PC-3 (cell line): ENCODE measurements at places on chromosomes 13 and 19. TPM values are rescaled to one million over a fixed set of nuclear protein-coding genes. Genes with fewer than 3 reads are reported as not detected.

- peak; percentile 57 for DNase-seq
Measured at GRCh38 chr19:55372316-55373081, 2.2 kb upstream of the IL11 start.

Gene OLFM2
- 1.6 and 1.7 TPM in 2 replicates for total RNA-seq

GRCh38 chr13:50846861-50847475 is 3.5 kb upstream of the DLEU7 start:
- DNase-seq: no peak

DNA sequence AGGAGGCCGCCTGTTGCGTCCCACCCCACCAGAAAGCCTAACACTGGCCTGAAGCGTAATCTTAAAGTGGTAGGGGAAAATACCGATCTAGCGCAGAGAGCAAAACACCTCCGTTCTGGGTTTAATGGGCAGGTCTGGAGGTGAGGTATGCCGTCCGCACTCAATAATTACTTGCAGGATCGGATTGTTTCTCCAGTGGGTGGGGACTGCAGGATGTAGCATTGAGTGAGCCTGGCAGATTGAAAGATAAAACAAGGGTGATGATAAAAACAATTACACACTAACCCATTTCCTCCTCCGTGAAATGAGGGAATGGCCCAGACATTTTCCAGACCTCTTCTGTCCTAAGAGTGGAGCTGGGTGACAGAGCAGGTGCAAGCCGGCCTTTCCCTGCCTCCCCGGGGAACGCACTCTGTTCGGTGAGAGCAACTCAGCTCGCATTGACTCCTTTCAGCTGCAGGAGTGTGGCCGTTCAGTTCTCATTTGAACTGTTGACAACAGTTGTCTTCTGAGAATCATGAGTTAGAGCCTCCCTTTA is 110.2 kb upstream of the DOCK9 start:
- DNase-seq: peak; percentile 28

Gene SHC2
- total RNA-seq: 0.18 TPM in 1 of 2 replicates, not detected in the other

DNA sequence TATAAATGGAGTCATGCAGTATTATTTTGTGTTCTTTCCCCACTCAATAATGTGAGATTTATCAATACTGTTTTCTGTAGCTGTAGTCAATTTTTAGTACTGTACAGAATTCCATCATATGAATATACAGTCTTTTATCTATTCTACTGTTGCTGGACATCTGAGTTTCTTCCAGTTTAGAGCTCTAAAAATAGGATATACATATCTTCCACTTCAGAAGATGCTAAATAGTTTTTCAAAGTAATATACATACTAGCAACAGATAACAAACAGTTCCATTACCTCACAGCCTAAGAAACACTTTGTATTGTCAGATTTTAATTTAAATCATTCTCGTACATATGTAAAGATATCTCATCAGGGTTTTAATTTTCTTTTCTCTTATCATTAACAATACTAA is 149.6 kb downstream of the UGGT2 start:
- DNase-seq: no peak

- no peak for DNase-seq
Measured at GRCh38 chr19:18594824-18595373, 6.3 kb downstream of the REX1BD start.

Gene GFY
- total RNA-seq: not detected in 2 replicates

Gene ZNF610
- 0.23 and 0.29 TPM in 2 replicates for total RNA-seq

Gene SLC25A41
- total RNA-seq: 0.26 TPM in 1 of 2 replicates, not detected in the other

Gene GRK1
- total RNA-seq: not detected in 2 replicates

Gene TJP3
- 11.7 and 14.3 TPM in 2 replicates for total RNA-seq

Gene ADGRE1
- total RNA-seq: not detected in 2 replicates

Gene PDE4C
- total RNA-seq: 1.8 TPM in 1 of 2 replicates, not detected in the other

Gene DCLK1
- 0.12 TPM in 1 of 2 replicates, not detected in the other for total RNA-seq

Gene GPC6
- total RNA-seq: 2.9 and 3.5 TPM in 2 replicates

Gene PSG2
- not detected in 2 replicates for total RNA-seq

GRCh38 chr13:50079655-50080202 is 64.5 kb downstream of the KCNRG start:
- DNase-seq: no peak

- peak; percentile 64 for DNase-seq
Measured at GRCh38 chr13:26971990-26972887, 199.4 kb downstream of the USP12 start.

DNA sequence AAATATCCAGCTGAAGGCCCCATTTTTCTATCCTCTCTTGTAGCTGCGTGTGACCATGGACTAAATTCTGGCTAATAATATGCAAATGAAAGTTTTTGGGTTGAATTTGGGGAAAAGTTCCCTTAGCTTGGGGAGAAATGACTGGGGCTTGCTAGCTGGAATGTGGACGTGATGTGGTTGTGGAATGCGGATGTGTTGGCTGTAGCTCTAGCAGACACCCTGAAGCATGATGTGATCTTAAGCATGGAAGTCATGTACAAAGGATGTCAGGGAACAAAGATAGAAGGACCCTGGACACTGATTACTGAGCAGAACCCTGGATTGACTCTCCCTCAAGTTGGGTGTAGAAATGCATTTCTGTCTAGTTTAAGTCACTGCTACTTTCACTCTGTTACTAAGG is 25.4 kb upstream of the SCEL start:
- DNase-seq: no peak

Gene ZNF681
- 2.5 and 2.6 TPM in 2 replicates for total RNA-seq

DNA sequence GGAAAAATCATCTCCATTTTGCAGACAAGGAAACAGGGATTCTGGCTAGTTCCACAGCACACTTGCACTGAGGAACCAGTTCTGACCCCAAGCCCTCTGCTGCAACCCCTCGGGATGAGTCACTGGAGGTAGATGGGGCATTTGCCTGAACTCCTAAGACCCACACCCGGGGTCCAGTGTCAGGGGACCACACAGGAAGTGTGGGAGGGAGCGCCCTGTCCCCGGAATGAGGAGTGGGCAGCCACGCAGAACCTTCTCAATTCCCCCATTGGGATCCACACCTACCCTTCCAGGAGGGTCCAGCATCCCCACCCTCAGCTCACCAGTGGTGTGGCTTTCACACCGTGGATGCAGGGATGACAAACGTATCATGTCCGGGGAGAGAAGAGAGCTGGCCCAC is 62.7 kb downstream of the TSHZ3 start:
- DNase-seq: no peak

Gene CDK8
- 14.5 and 18.7 TPM in 2 replicates for total RNA-seq

Gene TICAM1
- 6.5 and 17.0 TPM in 2 replicates for total RNA-seq

DNA sequence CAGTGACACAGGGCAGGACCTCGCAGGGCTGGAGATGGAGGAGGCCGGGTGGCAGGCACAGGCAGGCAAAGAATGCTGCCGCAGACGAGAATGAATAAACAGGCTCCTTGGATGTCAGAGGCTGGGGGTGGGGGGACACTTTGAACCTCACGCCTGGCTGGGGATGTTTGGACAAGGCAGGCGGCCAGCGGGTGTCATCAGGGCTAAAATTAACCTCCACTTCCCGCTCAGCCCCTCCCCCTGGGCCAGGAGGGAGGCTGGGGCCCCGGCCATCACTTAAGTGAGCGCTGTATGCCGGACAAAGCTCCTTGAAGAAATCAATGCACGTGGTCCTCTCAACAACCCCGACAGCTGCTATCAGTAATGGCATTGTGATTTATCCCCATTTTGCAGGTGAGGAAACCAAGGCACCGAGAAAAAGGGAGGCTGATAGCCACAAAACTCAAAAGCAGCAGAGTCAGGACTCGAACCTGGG is 10.3 kb upstream of the FUT5 start:
- no peak for DNase-seq

DNA sequence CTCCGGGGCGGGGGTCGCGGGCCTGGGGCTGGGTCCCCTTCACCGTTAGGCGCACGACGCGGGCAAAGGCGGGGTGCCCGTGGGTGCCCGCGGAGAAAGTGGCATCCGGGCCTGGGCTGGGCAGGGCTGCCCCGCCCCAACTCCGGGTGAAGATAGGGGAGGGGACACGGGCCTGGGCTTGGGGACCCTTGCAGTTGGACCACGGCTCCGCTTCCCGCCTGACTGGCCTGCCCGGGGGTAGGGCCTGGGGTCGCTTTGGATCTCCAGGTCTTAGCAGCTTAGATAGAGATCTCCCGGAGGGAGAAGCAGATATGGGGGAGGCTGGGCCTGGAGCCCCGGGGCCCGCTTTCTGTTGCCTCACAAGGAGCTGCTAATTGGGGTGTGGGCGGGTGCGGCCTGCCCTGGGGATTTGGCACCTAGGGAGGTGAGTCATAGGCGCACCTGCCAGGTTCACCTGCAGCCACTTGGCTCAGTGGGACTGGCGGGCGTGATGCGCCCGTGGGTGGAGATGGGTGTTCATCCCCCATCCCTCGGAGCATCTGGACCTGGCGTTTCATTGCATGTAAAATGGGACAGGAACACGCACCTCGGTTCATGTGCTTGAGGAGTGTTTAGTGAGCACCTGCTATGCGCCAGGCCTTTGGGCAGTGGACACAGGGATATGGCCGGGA is 585 bp downstream of the MAP1S start:
- DNase-seq: peak; percentile 34

DNA sequence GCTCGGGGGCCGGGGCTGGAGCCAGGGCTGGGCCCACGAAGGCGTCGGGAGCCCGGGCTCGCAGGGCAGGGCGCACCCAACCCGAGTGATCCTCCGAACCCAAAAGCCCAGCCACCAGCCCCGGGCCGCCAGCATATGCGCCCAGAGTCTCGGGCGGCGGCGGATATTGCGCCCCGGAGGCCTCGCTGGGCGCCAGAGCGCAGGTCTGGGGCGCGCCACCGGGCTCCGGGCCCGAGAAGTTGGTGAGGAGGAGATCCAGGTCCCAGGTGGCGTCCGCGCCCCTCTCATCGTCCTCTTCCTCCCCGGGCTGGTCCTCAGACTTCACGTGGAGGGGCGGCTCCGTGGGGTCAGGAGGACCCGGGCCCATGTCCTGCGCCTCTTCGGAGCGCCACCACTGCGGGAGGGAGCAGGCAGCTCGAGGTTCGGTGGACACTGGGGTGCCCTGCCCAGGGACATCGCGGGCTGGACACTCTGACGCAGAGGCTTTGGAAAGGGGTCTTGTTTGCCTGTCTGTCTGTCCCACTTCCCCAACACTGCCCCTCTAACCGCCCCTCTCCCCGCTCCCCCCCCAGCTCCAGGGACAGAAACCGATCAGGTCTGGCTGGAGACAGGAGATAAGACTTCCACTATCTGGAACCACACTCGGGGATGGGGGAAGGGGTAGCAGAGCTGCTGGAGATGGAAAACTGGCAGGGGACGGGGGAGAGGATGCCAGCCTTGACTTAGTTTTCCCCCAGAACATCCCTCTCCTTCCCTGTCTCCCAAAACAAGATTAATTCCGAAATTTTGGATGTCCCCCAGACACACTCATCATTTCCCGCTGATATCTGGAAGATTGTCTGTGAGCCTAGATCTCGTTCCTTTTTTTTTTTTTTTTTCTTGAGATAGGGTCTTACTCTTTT is 1.0 kb downstream of the KLF1 start:
- no peak for DNase-seq

- no peak for DNase-seq
Measured at GRCh38 chr13:80296638-80297037, 44.3 kb downstream of the SPRY2 start.

DNA sequence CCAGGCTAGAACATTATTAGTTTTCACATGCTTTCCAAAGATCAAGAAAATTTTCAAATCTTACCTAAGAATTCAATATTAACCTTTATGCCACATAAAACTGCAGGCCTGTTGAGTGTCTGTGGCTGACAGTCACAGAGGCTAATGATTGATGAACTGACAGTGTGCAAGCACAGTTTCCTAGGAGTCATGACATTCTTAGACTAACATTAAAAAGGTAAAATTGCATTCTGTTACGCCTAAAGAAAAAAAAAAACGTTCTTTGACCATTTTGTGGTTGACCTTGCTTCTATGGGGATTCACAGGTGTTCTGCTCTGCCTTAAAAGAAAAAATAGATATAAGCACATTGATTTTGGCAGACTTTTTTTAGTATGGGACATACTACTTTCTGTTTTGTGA is 1776.2 kb downstream of the PCDH9 start:
- DNase-seq: no peak

DNA sequence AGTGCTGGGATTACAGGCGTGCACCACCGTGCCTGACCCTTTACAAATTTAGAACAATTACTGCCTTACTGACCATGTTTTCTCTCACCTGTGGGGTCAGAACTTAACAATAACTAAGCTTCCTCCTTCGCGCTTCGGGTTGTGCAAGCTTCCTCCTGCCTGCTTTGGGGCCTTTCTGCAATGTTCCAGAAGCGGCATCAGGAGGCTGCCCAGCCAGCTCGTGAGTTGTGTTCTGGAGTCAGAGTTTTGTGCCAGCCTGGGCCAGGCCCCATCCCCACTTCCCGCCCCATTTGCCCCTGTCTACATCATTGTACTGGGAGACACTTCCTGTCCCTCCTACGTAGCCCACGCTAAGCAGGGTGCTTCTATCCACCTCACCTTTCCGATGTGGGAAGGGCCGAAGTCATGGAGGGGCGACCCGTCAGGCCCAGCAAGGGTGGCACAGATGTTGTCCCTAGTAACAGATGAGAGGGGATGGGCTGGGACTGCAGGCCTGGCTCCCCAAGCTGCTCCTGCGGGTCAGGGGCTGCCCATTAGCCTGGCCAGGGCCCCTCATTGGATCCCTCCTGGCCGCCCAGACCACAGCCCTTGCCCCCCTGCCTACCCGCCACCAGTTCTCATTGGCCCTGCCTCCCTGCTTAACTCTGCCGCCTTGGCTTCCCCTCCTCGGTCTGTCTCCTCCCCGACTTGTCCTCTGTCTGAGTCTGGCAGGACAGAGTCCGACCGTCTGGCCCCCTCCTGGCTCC is 13.4 kb downstream of the UHRF1 start:
- DNase-seq: no peak

DNA sequence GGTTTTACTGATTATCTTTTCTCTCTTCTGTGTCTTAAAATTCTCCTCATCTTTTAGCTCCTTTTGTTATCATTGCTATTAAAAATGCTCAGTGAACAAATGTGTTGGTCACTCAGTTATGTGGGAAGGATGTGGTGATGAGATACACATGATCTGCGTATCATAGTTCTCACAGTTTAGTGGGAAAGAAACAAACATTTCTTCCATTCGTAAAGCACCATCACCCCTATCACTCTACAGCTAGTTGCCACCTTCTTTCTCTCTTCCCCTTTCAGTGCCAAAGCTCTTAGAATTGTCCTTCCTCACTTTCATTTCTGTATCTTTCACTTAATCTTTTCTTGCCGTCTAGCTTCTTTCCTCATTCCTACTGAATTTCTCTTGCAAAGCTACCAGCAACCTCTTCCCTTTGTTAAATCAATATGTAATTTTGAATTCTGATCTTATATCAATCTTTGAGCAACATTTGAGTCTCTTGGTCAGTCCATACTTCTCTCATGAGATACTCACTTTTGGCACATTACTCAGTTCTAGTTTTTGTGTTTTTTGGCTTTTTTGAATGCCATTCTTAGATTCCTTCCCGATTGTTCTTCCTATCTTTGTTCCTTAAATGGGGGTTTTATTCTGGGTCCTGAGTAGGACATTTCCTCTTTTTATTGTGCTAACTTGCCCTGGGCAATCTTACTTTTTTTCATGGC is 122.3 kb downstream of the PCCA start:
- DNase-seq: no peak

Gene GSX1
- total RNA-seq: not detected in 2 replicates

GRCh38 chr13:43596924-43597598 is 189.7 kb downstream of the ENOX1 start:
- DNase-seq: no peak

Gene TEX26
- not detected in 2 replicates for total RNA-seq

GRCh38 chr13:66225072-66225471 is 1005.1 kb downstream of the PCDH9 start:
- DNase-seq: no peak
